Gastroesophageal sphincter (tissue), 4 donors: ENCODE measurements at places on chromosomes 12 and 14. TPM values are rescaled to one million over a fixed set of nuclear protein-coding genes. Genes with fewer than 3 reads are reported as not detected.
A peak's percentile ranks its signal among the peaks of the same experiment; 100 is the strongest.

DNA sequence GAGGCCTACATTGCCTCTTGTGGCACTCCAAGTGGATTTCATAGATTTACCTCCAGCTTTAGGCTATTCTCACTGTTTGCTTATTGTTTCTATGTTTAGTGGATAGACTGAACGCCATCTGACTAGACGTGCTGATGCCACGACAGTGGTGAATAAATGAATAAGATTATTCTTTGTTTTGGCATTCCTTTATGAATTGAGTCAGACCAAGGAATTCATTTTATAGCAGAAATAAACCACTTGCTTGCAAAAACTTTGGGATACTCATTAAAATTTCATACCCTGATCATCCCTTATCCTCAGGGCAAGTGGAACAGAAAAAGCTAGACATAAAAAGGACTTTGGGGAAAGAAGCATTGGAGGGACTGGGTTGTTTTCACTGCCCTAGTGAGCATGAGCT, 71.7 kb upstream of the FERMT2 start:
- no peak for ATAC-seq

GRCh38 chr12:90199006-90199405, 490.4 kb upstream of the ATP2B1 start:
- no peak for ATAC-seq

DNA sequence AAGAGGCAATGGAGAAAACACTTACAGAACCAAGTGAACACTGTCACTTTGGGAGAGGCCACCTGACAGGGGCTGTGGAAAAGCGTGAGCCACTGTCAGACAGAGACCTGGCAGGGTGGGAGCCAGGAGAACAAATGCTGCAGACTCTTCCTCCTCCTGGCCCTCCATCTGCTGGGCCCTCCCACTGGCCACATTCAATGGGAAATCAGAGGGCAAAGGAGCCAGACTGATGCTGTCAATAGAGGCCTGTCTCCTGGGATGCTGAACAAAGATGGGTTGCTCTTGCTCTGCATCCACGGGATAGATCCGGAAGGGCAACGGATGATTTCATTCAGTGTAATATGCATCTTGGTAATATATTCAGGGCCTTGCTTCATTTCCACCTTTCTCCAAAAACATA, 44.9 kb upstream of the BCAT1 start:
- ATAC-seq: no peak

DNA sequence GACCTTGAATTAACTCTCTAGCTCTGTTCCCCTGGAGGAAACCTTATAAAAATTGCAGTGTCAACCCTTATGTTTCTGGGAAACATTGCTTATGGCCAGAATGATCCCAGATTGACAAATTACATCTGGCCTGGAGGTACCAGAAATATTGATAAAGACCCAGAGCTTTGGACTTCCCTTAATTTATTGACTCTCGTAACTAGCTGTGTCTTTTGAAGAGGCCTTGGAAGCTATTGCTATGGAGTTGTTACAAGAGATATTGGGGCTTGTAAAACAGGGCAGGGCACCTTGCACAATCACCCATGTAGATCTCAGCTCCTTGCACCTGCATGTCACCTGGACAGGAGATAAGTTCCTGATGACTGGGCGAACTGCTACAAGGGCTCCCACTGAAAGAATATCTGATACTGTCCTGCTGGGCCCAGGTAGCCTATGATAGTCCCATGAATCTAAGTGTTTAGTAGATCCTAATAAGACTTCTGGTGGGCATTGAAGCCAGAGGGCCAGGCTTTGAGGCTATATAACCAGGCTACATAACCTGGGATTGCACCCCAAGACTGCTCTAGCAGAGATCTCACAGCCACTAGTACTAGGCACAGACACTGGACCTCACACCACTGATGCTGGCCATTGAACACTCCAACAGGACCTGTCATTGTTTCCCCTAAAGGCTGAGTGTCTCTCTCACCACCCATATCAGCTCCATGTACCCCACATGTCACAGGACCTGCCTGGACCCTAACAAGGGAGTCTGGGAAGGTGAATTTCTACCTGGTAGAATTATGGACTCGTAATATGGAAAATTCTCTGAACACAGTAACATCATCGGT, 135.7 kb upstream of the PWP1 start:
- ATAC-seq: no peak

DNA sequence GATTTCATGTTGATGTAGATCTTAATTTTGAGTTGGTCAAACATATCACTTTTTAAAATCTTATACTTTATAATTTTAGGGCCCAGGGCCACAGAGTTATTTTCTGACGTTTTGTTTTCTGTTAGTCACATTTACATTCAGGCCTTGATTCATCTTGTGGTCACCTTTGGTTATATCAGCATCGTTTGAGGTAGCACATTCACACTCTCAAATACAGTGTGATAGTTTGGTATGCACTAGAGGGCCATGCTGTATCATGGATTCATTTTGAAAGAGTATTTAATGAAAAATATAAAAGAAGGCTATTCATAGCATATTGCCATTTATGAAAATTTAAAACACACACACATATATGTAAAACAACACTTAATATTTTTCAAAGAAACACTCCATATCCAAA, 274.6 kb downstream of the RAD51B start:
- no peak for ATAC-seq

GRCh38 chr12:128797119-128798118, 26.3 kb downstream of the SLC15A4 start:
- no peak for ATAC-seq

DNA sequence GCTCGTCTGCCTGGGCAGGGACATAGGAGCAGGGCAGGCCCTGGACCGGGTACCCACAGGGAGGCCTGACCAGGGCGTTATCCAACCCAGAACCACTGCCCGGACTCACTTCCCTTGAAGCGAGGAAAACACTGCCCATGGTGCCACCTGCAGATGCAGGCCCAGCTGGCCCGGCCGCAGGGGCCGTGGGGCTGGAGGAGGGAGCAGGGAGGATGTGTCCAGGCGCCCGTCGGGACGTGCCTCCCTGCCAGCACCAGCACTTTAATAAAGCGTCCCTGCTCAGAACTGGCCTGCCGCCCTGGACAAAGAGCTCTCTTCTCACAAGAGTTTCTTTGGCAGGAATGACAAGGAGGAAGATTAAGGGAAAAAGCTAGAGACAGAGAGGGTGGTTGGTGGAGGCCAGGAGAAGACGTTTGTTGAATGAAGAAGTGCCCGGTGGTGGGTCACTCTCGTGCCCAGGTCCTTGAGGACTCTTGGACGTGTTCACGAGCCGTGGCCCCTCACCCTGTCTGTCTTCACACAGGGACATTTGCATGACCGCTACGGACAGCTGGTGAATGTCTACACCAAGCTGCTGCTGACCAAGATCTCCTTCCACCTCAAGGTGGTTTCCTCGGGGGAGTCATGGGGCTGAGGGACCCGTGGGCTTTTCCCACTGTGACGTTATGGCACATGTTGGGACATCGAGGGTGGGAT, 14.2 kb downstream of the HIP1R start:
- ATAC-seq: no peak

GRCh38 chr14:98119739-98120138, 1152.3 kb downstream of the BCL11B start:
- no peak for ATAC-seq

DNA sequence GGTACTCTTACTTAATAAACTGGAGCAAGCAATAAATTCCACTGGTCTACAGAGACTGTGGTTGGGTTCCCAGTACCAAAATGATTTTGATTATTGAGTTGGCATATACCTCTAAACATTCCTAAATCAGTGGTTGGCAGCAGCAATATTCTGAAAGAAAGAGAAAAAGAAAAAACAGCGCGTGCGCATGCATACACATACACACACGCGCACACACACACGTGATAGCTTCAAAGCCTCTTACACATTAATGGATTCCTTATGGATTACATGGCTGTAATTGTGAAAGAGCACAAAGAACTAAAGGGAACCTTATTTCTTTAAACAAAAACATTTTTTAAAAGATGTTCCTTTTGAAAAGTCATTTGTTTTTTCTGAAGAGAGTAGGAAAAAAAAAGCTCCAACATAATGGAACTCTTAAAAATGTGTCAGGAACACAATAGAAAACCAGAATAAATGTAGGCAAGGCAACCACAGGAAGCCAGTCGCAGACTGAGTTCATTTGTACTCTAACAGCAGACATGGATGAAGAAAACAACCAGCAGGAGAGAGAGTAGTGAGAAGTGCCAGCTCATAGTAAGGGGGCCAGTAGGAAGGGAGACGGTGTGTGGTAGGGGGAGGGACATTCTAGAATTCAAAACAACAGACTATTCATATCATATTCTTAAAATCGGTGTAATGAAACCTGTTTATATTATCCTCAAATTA, 80.0 kb downstream of the DRAM1 start:
- peak; percentile 32 for ATAC-seq

DNA sequence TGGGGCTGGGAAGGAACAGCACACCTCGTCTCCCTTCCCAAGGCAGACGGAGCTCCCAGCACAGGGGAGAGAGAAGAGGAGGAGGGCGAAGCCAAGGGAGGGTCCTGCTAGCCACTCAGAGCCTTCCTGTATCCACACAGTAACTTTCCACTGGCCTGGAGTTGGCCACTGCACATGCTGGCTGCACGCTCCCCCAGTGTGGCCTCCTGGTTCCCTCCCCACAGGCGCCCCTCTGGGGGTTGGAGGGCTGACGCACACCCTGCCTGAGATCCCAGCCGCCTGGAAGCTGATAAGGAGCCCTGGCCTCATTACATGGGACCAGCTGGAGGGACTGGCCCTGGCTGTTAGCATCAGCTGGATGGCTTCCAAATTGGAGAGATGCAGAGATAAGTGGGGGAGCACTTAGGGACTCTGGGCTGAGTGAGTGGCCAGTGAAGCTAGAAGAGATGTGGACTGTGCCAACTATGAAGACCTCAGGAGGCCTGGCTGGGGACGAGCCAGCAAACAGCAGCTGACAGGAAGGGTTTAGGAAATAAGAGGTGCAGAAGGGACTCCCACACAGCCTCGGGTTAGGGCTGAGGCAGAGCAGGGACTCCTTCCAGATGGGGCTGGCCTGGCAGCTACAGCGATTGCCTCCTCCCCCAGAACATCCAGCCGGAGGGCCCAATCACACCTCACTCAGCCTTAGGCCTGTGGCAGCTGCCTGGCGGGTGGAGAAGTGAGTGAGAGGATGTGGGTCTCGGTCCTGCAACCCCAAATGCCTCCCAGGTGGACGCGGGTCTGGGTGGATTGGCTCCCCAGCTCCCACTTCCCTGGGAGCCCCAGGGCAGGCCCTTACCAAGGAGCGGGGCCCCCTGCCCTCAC, 26.3 kb upstream of the BCDIN3D start:
- ATAC-seq: peak; percentile 92

GRCh38 chr12:46207644-46208043, 61.2 kb downstream of the SLC38A1 start:
- ATAC-seq: no peak

GRCh38 chr12:30180602-30181001, 396.9 kb upstream of the TMTC1 start:
- no peak for ATAC-seq

DNA sequence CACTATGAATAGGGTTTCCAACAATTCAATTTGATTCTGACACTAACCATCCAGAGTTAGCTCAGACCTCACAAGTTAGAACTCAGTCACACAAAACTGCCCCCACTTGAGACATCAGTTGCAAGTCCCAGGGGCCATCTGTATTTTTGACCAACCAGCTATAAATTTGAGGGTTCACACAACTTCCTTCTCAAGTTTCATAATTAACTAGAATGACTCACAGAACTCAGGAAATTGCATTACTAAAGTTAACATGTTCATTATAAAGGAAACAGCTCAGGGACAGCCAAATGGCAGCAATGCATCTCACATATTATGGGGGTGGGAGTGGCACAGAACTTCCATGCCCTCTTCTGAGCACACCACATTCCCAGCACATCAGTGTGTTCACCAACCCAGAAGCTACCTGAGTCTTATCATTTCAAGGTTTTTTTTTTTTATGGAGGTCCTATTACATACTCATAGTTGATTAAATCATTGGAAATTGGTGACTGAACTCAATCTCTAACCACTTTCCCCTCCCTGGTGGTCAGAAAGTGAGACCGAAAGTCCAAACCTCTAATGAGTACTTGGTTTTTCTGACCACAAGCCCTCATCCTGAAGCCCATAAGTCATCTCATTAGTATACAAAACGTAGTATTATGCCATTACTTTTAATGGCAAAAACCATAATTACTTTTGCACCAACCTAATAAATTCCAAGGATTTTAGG, 1721.5 kb upstream of the SEL1L start:
- ATAC-seq: no peak

The JDP2 gene
- total RNA-seq: 79.4 TPM

The MNAT1 gene
- 41.5 TPM for total RNA-seq

The ERBB3 gene
- total RNA-seq: 19.3 TPM

The SOAT2 gene
- not detected for total RNA-seq

The PLBD1 gene
- total RNA-seq: 15.2 TPM

The CELA1 gene
- not detected for total RNA-seq
